ENCODE measurements at places on chromosomes 1 and 21.

- DNase-seq = no peak
These were observed 237.0 kb downstream of the PTPRU start for GRCh38 chr1:29473161-29473855.

DNA sequence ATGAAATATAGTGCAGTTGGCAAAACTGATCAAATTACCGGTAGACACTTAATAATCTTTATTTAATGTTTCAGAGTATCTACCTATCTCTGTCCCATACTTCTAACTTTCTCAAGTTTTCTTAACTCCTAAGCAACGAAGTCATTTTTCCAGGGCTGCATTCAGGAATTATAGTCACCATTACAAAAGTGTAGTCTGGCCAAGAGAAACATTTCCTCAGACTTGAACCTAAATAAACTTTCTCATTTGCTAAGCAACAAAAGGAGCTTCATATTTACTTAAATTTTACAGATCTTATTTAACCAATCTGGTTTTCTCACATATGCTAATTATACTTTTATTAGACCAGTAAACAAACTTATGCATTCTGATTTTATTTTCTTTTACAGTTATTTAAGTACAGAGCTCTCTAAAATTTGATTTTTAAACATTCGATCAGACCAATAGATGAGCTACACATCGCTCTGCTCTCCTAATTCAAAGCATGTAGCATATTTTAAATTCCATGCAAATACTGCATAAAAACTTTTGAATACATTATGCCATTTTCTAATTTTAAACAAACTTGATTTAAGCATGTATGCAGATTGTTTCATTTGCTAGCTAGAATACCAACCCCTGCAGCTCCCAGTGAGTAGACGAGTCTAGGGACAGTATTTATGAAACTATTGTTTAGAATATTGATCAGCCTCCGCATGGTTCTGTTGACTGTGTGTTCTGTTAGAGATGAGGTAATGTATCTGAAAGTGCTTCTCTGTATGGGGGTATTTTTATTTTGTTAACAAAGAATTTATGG, 201.4 kb downstream of the CHRM3 start:
- no peak for DNase-seq

- no peak for DNase-seq
These were observed 97.4 kb downstream of the NPHS2 start for GRCh38 chr1:179478370-179478769.

DNA sequence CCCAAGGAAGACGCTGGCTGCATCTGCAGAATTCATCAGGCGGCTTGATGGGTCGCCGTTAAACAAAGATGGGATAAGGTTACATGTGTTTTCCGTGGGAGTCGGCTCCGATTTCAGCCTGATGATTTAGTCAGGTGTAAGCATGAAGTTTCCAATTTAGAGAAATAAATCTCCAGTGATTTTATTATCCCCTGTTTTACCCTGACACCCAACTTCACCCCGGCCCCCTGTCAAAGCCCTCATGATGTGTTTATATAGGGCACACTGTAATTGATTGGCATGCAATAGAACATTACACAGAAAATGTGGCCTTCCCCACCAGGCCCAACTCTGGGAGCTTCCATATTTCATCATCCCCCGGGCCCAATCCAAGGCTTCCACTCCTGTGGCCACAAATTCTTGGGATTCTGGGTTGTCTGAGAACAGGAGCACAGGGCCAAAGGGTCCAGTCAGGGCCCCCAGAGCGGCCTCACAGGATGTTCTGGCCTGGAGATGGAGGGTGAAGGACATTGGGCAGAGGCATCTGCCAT, 72.5 kb downstream of the FOXD2 start:
- DNase-seq = no peak

GRCh38 chr1:48356901-48357300, 115.1 kb downstream of the SPATA6 start:
- DNase-seq = no peak

DNA sequence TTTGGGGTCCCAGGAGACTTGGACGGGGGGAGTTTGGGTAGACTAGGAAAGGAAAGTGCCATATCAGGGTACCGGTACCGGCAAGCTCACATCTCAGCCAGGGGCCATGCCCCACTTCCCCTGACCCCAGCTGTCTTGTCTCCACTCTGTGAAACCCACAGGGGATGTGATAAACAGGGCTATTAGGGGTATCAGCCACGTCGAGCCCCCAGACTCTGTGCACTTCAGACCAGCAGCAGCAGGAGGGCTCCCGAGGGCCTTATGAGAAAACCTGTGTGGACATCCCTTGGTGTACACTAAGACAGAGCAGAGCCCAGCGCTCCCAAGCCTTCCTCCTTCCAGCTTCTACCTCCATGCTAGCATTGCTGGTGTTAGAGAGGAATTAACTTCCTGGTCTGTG, 46.3 kb downstream of the TNNT2 start:
- no peak for DNase-seq

- no peak for DNase-seq
These were observed 287.1 kb upstream of the ADGRL4 start for GRCh38 chr1:79293611-79294010.

- DNase-seq = no peak
These were observed 41.9 kb downstream of the CTNNBIP1 start for GRCh38 chr1:9868244-9868590.

- no peak for DNase-seq
These were observed 98.9 kb downstream of the TRABD2B start for GRCh38 chr1:47898133-47898845.

DNA sequence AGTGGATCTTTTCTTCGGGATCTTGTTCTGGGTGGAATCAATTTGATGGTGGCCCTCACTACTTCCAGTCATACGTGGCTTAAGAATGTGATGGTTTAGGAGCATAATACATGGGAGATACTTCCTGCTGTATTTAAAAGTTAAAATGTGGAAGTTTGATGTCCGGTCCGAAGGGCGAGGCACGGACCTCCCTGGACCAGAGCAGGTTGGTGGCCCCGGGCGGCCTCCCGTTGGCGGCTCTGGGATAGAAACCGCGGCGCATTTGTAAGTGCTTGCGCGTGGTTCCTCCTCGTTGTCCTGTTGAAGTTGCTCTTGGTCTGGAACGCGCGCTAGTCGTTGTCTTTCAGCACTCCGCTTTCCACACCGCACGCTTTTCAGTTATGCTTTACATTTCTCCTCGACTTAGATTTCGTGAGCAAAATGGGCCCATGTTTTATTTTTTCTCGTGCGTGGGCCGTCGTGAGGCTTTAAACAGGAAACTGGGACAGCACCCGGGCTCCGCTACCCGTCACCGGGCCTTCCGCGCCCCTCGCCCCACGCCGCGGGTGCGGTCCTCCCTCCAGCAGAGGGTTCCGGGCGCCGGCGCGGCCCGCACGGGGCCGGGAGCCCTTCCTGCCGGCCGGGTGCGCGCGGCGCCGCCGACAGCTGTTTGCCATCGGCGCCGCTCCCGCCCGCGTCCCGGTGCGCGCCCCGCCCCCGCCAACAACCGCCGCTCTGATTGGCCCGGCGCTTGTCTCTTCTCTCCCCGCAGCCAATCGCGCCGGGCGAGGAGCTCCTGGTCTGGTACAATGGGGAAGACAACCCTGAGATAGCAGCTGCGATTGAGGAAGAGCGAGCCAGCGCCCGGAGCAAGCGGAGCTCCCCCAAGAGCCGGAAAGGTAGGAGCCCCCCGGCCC, 48.9 kb downstream of the PRDM2 start:
- DNase-seq = peak; percentile 92

GRCh38 chr1:33086384-33086850, 5.5 kb downstream of the AZIN2 start:
- DNase-seq = peak; percentile 59

DNA sequence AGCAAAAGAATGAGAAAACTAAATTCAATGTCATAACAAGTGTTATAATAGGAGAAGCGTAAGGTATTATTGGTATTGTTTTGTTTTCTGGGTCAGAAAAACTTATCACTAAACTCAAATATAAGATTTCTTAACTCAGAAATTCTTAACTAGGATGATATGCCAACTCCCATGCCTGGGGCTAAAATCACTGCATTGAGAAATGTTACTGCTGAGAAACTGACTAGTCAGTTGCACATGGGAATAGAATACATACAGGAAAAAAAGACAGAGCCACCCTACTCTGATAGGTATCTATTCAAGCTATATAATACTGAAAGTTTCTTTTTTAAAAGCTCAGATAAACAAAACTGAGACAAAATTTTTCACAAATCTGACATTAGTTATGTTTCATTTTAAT, 56.3 kb downstream of the PRPF38A start:
- no peak for DNase-seq

DNA sequence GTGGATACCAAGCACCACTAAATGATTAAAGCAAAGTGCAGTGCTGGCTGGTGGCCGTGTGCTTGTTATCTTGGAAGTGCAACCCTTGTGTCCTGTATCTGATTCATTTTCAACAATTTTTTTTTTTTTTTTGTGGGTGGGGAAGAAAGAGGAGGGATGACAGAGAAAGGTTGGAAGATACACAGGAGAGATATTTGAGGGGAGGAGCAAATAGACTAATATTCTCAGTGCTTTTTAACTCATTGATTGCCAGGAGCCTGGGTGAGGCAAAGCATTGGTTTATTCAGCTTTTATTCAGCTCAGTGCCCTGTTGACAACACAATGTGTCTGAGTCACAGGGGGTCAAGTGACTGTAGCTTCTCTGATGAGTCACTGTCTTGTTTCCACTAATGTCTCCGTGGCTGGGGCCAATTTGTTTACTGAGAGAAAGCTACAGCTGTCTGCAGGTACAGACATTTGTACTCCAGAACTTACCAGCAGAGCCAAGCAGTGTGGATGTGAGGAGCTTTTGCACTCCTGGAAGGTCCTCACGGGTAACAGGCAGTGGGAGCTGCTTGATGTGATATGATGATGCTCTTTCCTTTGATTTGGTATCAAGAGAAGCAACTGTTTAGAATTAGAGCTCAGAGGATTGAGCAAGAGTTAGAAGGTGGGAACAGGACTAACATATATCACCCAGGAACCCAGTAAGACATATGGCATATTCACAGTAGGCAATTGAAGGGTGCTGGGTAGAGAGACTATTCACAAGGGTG, 23.6 kb upstream of the DNM3 start:
- peak; percentile 75 for DNase-seq

- DNase-seq = no peak
These were observed 57.2 kb downstream of the HUNK start for GRCh38 chr21:31930001-31930400.

- peak; percentile 54 for DNase-seq
These were observed 24.9 kb upstream of the C1QA start for GRCh38 chr1:22611530-22611947.

- DNase-seq = no peak
These were observed 49.9 kb upstream of the GUCA2A start for GRCh38 chr1:42214447-42214871.

DNA sequence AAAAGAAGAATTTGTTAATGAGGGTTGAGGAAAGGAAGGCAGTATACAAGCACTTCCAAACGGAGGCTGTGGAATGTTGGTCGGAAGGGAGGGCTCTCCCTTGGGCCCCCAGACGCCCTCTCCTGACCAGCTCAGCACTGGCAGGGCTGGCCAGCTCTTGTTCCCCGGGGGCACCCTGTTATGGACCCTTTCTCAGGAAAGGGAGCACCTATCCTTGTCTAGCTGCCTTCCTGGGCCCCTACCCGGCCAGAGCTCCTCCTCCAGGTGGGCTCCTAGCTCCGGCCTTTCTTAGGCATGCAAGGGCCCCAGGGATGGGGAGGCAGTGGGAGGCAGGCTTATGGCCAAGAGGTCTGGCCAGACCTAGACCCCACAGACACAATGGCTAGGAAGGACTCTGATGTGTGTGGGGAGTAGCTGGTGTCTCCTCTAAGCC, 926 bp downstream of the BLACAT1 start:
- no peak for DNase-seq

DNA sequence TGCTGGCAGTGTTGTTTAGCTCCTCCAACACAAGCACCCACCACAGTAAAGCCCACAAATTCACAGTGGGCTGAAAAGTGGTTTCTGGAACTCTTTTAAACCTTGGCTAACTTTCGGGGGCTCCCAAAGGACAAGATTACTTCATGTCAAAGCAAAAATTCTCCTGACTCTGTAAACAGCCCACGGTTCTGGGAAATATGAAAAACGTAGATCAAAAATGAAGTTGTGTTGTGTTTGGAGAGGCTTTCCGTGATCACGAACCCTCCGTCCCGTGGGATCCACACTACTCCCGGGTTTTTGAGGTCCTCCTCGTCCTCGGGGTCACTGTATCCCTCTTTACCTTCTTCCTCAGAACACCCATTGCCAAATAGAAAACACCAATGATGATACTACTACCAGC, 159.0 kb upstream of the RUNX1 start:
- no peak for DNase-seq

GRCh38 chr1:235336903-235337302, 8.5 kb downstream of the GGPS1 start:
- DNase-seq = peak; percentile 73

DNA sequence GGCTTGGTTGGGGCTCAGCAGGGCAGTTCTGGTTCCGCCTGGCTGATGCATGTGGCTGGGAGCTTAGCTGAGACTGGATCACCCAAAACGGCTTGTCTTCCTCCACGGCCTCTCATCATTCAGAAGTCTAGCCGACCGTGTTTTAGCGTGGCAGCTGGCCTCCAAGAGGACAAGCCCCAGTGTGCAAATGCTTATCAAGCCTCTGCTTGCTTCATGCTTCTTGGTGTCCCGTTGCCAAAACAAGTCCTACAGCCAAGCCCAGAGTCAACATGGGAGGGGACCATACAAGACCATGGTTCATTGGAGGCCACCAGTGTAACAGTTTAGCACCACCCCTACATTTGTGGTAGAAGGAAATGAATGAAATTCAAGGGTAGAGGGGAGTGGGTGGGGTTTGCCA, 10.5 kb upstream of the KDF1 start:
- DNase-seq = no peak

DNA sequence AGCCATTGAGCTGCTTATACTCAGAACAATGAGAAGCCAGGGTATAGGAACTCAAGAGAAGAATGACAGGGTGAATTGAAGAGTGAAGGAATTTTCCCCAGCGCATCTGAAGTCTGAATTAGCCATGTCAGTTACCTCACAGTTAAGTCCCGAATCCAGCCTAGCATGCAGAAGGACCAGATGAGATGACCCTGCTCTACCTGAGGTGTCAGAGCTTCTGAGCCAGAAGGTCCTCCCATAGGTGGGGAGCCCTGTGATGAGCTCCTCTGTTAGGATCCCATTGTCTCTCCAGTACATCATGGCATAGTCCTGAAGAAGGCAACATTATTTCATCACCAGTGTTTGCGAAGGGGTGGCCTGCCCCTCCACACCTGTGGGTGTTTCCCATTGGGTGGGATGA, 68.2 kb downstream of the OVGP1 start:
- no peak for DNase-seq

- DNase-seq = no peak
These were observed 392.6 kb downstream of the NTNG1 start for GRCh38 chr1:107533436-107533835.

- no peak for DNase-seq
These were observed 3.4 kb upstream of the MYBPH start for GRCh38 chr1:203178821-203179666.

Measured in ACHN (cell line).